ENCODE measurements at places on chromosomes 2 and 18.

GRCh38 chr2:203830304-203831055 is 37.1 kb upstream of the CTLA4 start:
- no peak for DNase-seq

GRCh38 chr18:9150121-9150520 is 13.5 kb downstream of the ANKRD12 start:
- DNase-seq, result no peak

- DNase-seq, result no peak
These were observed 41.4 kb upstream of the ALPP start for GRCh38 chr2:232336981-232337720.

GRCh38 chr2:45826884-45827635 is 175.6 kb downstream of the PRKCE start:
- no peak for DNase-seq

DNA sequence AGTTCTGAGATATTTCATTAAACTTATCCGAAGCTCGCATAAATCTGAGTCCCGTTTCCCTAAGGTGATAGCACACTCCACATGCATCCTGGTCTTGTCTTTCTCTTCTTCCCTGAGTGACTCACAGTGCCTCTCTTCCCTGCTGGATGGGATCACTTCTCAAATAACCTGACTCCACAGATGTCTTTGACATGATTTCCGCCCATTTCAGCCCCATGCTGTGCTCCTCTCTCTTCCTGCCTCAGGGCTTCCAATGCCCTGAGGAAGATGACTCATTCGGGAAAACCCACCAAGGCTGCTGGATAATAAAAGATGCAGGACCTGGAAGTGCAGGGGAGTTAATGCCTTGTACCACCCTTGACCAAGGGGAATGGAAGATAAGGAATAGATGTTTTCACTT is 441.7 kb upstream of the SOX11 start:
- DNase-seq, result no peak

GRCh38 chr18:9863282-9863681 is 22.5 kb upstream of the TXNDC2 start:
- DNase-seq, result no peak

GRCh38 chr2:71071681-71072398 is 3.4 kb downstream of the NAGK start:
- DNase-seq, result no peak

DNA sequence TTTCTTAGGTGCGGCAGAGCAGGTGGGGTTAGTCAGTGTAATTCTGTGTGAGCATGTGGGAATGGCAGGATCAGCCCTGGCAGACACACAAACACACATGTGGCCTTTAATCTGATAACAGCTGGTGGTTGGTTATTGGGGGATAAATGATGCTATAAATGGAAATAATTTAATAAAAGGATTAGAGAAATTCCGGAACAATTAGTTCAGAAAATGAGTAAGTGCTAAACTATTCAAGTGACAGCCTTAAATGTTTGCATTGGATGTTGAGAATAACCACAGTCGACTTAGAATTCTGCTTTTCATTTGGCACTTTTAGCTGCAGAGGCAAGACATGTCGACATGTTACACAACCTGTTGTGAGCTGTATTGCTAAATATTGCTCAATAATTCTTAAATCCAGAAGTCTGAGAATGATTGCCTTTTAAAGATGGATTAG is 7.2 kb downstream of the SMYD1 start:
- DNase-seq, result no peak

DNA sequence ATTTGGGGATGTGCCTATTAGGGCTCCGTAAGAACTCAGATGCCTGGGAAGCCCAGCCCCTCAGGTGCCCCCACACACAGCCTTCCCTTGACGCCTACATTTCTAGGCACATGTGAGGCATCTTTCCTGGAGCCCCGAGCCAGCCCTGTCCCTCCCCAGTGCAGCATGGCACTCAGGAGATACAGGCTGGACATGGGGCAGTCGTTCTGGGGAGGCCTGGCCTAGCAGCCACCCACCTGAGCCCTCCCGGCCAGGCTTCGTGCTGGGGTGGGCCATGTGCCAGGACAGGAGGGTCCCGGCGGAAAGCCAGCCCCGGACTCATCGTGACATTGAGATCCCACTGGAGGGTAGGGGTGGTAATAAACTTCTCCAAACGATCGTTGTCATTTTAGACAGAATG is 15.2 kb downstream of the BOK start:
- no peak for DNase-seq

- no peak for DNase-seq
These were observed 110.0 kb upstream of the GCFC2 start for GRCh38 chr2:75820693-75821092.

GRCh38 chr2:3442185-3442584 is 62.7 kb downstream of the TRAPPC12 start:
- DNase-seq, result no peak

DNA sequence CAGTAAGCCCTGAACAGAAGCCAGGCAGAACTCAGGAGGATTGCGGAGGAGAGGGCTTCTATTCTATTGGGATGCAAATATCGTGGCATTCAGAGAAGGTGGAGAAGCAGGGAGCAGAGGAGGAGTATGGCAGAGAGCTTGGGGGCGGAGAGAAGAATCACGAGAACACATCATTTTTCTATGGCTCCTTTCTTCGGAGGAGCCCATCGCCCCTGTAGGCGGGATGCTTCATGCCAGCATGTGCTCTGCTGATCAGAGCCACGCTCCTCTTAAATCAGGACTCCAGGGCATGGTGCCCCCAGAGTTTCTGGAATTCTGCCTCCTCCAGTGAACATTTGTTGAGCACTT is 71.1 kb downstream of the CIB4 start:
- DNase-seq, result no peak

- peak; percentile 68 for DNase-seq
These were observed 44.9 kb downstream of the TMEM37 start for GRCh38 chr2:119476301-119477112.

- DNase-seq, result peak; percentile 34
These were observed 1.0 kb downstream of the ZDBF2 start for GRCh38 chr2:206275312-206276055.

DNA sequence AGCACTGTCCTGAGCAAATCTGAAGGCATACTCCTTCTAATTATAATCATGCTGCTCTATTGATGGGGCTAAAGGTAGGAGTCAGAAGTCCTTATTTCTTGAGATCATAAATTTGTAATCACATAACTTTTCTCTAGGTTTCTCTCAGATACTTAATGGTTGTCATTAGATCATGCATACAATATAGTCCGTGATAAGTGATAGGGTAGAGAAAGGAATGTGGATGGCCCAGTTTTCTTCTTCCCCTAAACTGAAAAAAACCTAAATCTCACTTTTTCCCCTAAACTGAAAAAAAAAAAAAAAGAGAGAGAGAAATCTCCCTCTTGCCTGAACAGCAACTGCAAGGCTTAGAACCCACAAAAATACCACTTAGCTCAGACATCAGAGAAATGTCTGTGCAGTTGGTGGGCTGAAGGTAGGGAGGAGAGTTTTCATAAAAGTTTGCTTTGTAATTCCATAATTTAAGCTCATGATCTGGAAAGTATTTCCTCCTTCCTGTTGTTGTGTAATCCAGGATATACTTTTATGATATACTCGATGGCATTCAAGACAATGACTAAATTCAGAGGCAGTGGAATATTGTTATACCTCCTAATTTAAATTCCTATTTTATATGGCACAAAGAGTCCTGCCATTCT is 79.3 kb upstream of the ITPRID2 start:
- no peak for DNase-seq

DNA sequence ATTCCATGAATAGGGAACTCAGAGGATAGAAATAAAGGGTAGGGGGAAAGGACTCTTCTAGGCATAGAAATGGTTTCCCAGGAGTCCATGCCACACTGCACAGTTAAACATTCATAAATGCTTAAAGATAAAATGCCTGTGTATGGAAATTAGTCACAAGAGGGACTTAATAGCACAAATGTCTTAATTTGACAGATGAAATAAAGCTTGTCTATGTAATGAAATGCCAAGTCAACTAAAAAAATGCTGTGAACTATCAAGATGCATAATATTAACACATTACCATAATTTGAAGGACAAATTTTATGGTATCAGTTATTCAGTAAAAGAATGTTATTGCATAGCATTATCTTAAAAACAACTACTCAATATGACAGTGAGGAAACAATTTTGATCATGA is 553.2 kb upstream of the NETO1 start:
- no peak for DNase-seq

DNA sequence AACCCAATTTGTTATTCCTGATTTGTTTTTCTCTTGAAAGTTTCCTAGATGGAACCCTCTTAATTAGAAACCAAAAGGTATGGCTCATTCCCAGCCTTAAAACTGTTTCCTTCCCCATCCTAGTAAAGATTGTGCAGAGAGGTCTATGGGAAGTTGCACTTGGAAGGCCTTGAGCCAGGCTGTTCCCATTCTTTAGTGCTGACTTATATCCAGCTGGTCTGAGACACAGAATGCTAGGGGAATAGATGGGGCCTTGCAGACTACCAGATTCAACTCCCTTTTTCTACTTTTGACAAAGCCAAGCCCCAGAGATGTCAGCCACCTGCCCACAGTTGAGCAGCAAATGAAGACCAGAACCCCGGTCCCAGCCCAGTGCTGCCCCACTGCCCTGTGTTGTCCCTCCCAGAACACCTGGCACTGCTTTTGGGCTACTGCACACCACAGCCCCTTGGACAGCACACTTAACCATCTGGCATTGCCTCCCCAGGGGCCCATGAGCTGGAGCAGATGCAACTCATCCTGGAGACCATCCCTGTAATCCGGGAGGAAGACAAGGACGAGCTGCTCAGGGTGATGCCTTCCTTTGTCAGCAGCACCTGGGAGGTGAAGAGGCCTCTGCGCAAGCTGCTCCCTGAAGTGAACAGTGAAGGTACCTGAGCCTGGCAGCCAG is 98.2 kb downstream of the MRO start:
- no peak for DNase-seq

DNA sequence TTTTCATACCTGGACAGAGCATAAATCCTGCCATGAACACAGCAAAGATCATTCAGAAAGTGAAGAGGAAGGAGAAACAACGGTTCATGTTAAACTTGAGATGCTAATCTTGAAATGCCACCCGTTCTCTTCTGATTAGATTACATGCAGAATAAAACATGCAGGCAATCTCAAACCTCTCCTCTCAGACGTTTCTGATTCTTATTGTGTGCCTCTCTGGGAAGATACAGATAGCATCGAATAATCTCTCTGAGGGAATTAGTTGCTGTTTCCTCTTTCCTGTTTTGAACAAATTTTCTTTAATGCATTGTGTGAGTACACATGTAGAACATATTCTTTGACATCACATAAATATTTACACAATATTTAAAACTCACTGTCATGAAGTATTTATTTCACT is 313.4 kb downstream of the PRKCE start:
- no peak for DNase-seq

- no peak for DNase-seq
These were observed 1027.2 kb upstream of the ACVR2A start for GRCh38 chr2:146817613-146818012.

- no peak for DNase-seq
These were observed 17.2 kb upstream of the ELAC1 start for GRCh38 chr18:50950626-50951025.

DNA sequence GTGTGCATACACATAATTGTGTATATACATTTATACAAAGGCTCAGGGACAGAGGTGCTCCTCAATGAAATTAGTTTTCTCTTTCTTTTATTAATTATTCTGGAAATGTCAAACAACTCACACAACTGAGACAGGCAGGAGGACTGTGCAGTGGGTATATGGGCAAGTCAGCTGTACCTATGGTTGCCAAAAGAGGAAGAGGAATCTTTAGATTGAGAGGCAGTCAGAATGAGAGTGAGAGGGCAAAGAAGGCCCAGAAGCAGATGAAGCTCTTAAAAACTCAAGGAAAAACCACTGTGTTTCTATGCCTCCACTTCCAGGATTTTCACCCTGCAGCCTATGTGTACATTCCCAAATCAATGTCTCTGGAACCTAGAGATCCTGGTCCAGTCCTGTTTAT is 79.1 kb downstream of the CACNB4 start:
- no peak for DNase-seq

GRCh38 chr2:191010887-191011885 is 2.8 kb downstream of the STAT1 start:
- DNase-seq, result no peak

GRCh38 chr2:162487816-162488215 is 143.9 kb downstream of the GCA start:
- DNase-seq, result no peak

DNA sequence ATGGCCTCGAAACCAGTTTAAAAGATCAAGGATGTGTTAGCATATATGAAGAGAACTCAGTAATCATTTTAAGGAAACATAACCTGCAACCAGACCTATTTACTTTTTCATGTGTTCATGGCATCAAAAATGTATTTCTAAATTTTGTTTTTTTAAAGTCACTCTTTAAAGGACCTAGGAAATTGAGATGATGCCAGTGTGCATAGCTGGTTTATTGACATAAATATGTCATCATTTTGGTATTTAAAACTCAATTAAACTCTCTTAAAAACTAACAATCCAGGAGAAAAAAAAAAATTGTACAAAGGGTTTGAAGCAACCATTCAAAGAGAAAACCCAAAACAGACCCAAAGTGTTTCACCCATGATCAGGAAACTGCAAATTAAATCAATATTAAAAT is 198.9 kb upstream of the RND3 start:
- no peak for DNase-seq

DNA sequence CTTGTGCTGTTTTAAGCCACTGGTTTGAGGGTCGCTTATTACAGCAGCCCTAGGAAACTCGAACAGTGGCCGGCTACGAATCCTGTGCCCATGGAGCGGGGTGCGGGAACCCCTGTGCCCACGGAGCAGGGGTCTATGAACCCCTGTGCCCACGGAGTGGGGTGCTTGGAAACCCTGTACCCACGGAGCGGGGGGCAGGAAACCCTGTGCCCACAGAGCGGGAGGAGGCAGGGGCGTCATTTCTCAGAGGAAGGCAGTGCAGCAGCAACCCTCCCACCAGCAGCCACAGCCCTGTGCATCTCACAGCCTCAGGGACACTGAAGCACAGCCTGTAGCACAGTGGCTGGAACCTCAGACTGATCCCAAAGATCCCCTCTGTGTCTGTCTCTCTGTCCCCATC is 34.2 kb upstream of the GPC1 start:
- no peak for DNase-seq

DNA sequence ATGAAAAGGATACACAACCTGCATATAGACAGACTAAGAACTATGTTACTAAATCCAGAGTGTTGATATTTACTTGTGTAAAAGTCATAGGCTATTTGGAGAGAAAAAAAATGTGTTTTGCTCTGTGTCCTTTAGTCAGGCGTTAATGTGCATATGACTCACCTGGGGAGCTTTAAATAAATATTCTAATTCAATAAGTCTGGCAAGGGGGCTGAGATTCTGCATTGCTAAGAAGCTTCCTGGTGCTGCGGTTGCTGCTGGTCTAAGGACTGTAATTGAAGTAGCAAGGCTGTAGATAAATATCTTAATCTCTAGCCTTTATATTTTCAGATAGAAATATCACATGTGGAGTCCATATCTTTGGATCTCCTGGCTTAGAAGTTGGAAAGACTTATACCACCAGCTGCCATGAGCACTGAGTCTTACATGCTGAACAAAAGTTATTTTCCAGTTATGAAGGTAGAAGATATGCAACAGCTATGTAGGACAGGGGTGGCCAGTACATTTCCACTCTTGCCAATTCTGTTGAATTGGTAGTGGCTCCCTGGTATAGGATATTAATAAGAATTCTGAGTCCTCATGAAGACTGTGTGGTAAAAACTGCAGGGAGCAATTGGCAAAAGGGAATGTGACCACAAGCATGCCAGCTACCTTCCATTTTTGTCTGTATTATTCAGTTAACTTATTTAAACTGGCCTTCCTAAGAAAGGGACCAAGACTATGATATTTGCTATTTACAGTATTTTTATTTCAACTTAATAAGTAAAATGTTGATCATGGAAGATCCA is 4.8 kb downstream of the SPAG16 start:
- DNase-seq, result no peak
